ENCODE measurements at places on chromosomes 5 and 9. TPM values are rescaled to one million over a fixed set of nuclear protein-coding genes. Genes with fewer than 3 reads are reported as not detected.

SLC25A2 gene
- not detected for total RNA-seq

GRCh38 chr5:9226016-9226536 is 319.8 kb downstream of the SEMA5A start:
- no peak for DNase-seq

DNA sequence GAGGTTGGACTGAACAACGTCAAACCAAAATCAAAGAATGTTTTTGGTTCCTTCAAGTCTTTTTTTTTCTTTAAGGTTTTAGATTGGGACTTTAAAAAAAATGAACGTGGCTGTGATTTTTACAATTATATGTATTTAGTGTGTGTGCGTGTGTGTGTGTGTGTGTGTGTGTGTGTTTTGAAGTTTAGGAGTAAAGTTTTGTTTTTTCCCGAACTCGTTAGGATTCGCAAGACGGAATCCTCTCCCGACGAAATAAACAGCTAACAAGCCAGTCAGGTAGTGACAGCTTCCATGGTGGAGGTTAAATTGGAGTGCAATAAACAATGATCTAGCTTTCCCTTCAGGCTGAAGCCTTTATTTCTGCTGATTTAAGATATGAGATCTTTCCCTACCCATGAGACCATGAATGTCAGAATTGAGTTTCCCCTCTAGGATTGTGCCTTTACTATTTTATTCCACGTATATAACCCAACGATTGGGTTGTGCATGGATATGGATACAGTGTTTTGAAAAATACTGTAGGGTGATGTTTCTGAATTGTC is 1.2 kb downstream of the KIAA1958 start:
- DNase-seq, result no peak

- DNase-seq, result no peak
These were observed 199.0 kb downstream of the DTWD2 start for GRCh38 chr5:118789366-118789765.

Measured in HT1080 (cell line).